K562 (cell line): ENCODE measurements at places on chromosomes 4 and X. TPM values are rescaled to one million over a fixed set of nuclear protein-coding genes. Genes with fewer than 3 reads are reported as not detected.

GAGE12F gene
- 0.54 and 0.77 TPM in 2 replicates for polyA plus RNA-seq

ADAD1 gene
- not detected in 2 replicates for polyA plus RNA-seq

DCHS2 gene
- polyA plus RNA-seq: 4.6 TPM in 2 replicates

CTAG1A gene
- polyA plus RNA-seq: not detected in 2 replicates

TEC gene
- 6.8 and 10.6 TPM in 2 replicates for polyA plus RNA-seq

IL9R gene
- 1.6 and 2.2 TPM in 2 replicates for polyA plus RNA-seq

CT45A1 gene
- polyA plus RNA-seq: 0.66 and 1.9 TPM in 2 replicates

- H3K27ac ChIP-seq: peak overlapping the region; percentile 4; the same call in 1 of the 3 replicates
- H3K4me1 ChIP-seq: peaks cover 55% of the 10 kb centered on the region
- peaks cover 41% of the 10 kb centered on the region for H3K36me3 ChIP-seq
Observed at GRCh38 chrX:48945517-48946348, 11.7 kb downstream of the OTUD5 start.

GRCh38 chr4:175435381-175435783 lies 376.7 kb downstream of the GPM6A start:
- no peaks in the 10 kb centered on the region for H3K27me3 ChIP-seq
- no peak overlapping the region for H3K4me3 ChIP-seq
- H3K4me1 ChIP-seq: no peaks in the 10 kb centered on the region
- no peak for DNase-seq
- H3K27ac ChIP-seq: no peak overlapping the region
- H3K36me3 ChIP-seq: no peaks in the 10 kb centered on the region

DNA sequence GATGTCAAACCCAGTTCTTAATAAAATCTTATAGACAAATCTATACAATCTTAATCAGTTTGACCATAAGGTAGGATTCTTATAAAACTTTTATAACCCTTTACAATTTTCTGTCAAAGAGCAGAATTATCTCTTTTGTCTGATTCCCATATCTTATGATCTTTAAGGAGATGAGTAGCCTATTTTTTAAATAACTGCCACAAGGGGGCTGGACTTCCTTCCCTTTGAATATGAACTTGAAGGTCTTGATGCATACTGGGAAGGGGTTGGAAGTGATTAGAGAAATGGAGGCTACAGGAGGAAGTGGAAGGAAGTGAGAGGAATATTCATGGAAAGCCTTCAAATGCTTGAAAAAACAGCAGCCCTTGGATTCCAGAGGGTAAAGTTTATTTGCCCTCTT lies 111.1 kb downstream of the APOOL start:
- H3K27me3 ChIP-seq: no peaks in the 10 kb centered on the region
- H3K4me1 ChIP-seq: no peaks in the 10 kb centered on the region
- no peak for DNase-seq
- no peak overlapping the region for H3K4me3 ChIP-seq
- no peaks in the 10 kb centered on the region for H3K36me3 ChIP-seq

- DNase-seq: no peak
- no peak overlapping the region for H3K4me3 ChIP-seq
- peaks cover 4% of the 10 kb centered on the region; the same call in 2 of the 3 replicates for H3K27me3 ChIP-seq
Observed at GRCh38 chr4:40702800-40703151, 47.0 kb upstream of the NSUN7 start.

DNA sequence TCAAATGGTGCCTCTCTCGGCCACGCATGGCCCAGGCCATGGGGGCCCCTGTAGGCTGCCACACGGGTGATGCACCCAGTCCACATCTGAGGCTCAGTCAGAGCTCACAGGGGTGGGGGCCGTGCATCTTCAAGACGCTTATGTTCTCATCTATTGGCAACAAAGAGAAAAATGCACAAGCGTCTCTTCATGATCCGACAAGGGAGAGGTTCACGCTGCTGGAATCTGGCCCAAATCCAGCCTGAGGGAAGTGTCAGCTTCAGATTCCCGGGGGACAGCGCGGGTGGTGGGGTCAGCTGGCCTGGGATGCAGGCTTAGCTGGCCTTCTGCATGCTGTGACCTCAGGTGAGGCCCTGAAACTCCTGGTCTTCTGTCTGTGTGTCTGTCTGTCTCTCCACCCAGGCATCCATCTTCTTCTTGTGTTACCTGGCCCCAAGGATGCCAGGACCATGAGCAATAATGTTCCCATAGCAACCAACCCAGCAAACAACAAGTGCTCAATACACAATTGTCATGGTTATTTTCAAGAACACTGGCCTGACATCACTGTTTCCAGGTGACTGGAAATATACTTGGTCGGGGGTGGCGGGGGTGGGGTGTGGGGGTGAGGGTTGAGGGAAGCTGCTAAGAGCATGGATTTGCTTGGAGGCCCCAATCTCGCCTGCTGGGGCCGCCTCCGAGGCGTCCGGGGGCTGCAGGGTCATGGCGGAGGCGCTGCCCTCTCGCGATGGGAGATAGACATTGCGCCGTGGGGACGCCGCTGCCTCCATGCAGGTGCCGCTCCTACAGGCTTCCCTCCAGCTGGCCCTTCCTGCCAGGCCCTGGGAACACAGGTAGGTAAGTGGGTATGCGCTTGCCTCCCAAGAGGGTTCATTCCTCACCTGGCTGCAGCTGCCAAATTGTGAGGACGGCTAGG lies 48.3 kb downstream of the ABLIM2 start:
- H3K27ac ChIP-seq: no peak overlapping the region
- DNase-seq: peak; percentile 52
- peaks cover 86% of the 10 kb centered on the region for H3K27me3 ChIP-seq
- H3K4me1 ChIP-seq: no peaks in the 10 kb centered on the region
- no peak overlapping the region for H3K4me3 ChIP-seq
- H3K36me3 ChIP-seq: no peaks in the 10 kb centered on the region

- no peak overlapping the region for H3K4me3 ChIP-seq
- peaks cover 2% of the 10 kb centered on the region; the same call in 2 of the 3 replicates for H3K27me3 ChIP-seq
- DNase-seq: no peak
- no peaks in the 10 kb centered on the region for H3K36me3 ChIP-seq
Observed at GRCh38 chrX:120739300-120739699, 109.4 kb upstream of the C1GALT1C1 start.

DNA sequence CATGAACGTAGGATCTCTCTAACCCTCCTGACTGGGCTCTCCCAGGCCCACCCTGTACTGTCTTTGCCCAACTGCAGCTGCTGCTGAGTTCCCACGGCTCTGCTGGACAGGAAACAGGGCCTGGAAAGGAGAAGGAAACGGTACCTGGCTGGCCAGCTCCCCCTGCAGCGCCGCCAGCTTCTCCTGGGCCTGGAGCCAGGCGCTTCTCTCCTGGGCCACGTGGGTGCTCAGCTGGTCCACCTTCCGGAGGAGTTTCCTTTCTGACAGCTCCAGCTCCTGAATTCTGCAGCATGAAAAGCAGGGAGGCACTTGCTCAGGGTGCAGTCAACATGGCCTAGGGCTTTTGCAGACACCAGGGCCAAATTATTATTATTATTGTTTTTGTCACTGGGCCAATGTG lies 6.5 kb downstream of the C4orf50 start:
- no peaks in the 10 kb centered on the region for H3K4me1 ChIP-seq
- DNase-seq: no peak
- H3K4me3 ChIP-seq: no peak overlapping the region
- H3K36me3 ChIP-seq: no peaks in the 10 kb centered on the region
- no peak overlapping the region for H3K27ac ChIP-seq

GRCh38 chrX:35664833-35665232 lies 133.3 kb upstream of the MAGEB16 start:
- H3K27me3 ChIP-seq: no peaks in the 10 kb centered on the region
- H3K36me3 ChIP-seq: no peaks in the 10 kb centered on the region
- DNase-seq: no peak

DNA sequence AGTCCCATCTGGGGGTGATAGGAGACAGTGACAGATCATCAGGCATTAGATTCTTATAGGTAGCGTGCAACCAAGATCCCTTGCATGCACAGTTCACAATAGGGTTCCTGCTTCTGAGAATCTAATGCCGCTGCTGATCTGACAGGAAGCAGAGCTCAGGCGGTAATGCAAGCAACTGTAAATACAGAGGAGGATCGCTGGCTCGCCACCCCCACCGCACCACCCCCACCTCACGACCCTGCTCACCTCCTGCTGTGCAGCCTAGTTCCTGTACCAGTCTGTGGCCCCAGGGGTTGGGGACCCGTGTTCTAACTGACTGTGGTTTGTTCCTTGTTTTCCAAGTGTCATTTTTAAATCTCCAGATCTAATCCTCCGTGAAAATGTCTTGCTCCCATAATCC lies 89.0 kb upstream of the MAPK10 start:
- no peak overlapping the region for H3K27ac ChIP-seq
- H3K36me3 ChIP-seq: no peaks in the 10 kb centered on the region
- H3K4me1 ChIP-seq: no peaks in the 10 kb centered on the region

DNA sequence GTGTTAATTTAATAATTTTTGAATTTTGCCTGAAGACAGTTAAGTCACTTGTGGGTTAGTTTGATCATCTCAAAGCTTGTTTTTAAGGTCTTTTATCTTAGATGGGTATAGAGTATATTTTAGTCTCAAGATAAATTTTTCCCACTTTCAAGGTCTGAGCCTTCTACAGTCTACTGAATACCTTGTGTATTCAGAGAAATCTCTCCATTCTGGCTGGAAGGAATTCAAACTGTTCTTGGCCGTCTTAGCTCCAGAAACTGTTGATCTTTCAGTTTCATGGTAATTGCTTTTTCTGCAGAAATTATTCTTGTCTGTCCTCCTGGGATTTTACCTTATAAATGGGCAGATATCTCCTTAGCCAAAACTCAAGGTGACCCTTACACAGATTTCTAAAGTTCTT lies 97.9 kb downstream of the GC start:
- no peak for DNase-seq

- no peaks in the 10 kb centered on the region for H3K36me3 ChIP-seq
- H3K27ac ChIP-seq: no peak overlapping the region; the same call in 2 of the 3 replicates
- H3K4me1 ChIP-seq: no peaks in the 10 kb centered on the region
- no peak for DNase-seq
- no peak overlapping the region for H3K4me3 ChIP-seq
- H3K27me3 ChIP-seq: no peaks in the 10 kb centered on the region
Observed at GRCh38 chrX:31555506-31555905, 483.7 kb upstream of the FTHL17 start.

DNA sequence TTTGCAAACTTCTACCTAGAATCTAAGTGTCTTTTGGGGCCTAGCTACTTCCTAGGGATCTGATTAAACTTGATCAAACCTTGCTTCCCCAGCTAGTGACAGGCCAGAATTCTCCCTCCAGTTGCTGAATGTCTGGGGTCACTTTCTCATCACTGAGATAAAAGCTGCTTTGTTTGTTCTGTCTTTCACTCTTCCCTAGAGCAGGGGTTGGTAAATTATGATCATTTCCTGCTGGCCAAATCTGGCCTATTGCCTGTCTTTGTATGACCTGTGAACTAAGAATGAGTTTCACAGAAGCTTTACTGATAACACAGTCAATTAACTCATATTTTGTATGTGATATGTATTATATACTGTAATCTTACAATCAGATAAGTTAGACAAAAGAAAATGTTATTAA lies 157.8 kb upstream of the AADAT start:
- no peak for DNase-seq
- no peak overlapping the region for H3K4me3 ChIP-seq
- no peaks in the 10 kb centered on the region for H3K27me3 ChIP-seq
- H3K27ac ChIP-seq: no peak overlapping the region

GRCh38 chr4:1777822-1778641 lies 15.1 kb upstream of the FGFR3 start:
- H3K27me3 ChIP-seq: no peaks in the 10 kb centered on the region
- peak; percentile 82 for DNase-seq
- no peak overlapping the region for H3K4me3 ChIP-seq
- H3K27ac ChIP-seq: no peak overlapping the region

DNA sequence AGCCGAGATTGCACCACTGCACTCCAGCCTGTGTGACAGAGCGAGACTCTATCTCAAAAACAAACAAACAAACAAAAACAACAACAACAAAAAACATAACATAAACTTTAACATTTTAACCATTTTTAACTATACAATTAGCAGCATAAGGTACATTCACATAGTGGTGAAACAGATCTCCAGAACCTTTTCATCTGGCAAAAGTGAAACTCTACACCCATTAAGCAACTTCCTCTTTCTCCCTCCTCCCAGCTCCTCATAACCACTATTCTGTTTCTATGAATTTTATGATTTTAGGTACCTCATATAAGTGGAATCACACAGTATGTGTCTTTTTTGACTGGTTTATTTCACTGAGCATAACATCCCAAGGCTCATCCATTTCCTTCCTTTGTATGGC lies 103.6 kb downstream of the FAM13A start:
- H3K4me1 ChIP-seq: no peaks in the 10 kb centered on the region; the same call in 1 of the 2 replicates
- no peak overlapping the region for H3K4me3 ChIP-seq
- H3K36me3 ChIP-seq: no peaks in the 10 kb centered on the region
- no peak for DNase-seq
- H3K27me3 ChIP-seq: no peaks in the 10 kb centered on the region

DNA sequence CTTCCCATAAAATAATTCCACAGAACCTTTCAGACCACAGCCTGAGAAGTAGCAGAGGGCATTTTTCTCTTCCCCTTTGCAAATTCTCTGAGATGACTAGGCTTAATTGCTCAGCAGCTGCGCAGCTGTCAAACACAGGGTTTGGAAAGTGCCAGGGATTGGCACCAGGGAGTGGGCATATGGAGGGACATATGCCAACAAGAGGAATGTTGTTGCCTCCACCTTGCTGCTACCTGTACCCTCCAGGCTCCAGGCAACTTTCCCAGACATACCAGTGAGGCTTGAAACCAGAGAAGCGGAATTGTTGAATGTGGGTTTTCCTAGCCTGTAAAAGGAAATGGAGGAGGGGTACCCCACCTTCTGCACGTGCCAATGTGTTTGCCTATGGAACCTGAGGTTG lies 256.2 kb upstream of the GPR101 start:
- no peaks in the 10 kb centered on the region for H3K36me3 ChIP-seq
- no peak for DNase-seq
- H3K27ac ChIP-seq: no peak overlapping the region
- H3K4me3 ChIP-seq: no peak overlapping the region
- no peaks in the 10 kb centered on the region for H3K4me1 ChIP-seq
- H3K27me3 ChIP-seq: no peaks in the 10 kb centered on the region

GRCh38 chrX:153900831-153901752 lies 3.4 kb upstream of the AVPR2 start:
- DNase-seq: peak; percentile 77
- no peaks in the 10 kb centered on the region for H3K27me3 ChIP-seq
- no peak overlapping the region for H3K27ac ChIP-seq
- peaks cover 24% of the 10 kb centered on the region for H3K4me1 ChIP-seq
- H3K4me3 ChIP-seq: no peak overlapping the region

DNA sequence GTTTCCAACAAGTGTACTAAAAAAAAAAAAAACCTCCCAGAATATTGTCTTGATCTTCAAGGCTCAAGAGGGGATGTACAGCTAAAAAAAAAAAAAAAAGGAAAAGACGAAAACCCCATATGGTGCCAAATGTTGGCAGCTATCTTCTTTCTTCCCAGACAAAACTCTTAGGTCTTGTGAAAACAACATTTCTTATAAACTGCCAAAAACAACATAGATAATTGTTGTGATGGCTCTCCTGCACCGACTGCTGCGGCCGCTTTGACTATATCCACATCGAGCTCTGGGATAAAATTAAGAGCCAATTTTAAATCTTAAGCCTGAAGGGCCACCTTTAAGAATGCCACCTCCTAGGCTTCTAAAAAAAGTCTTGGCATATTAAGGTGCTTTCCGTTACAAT lies 23.5 kb downstream of the PDGFC start:
- H3K36me3 ChIP-seq: no peaks in the 10 kb centered on the region
- no peaks in the 10 kb centered on the region for H3K4me1 ChIP-seq
- H3K27ac ChIP-seq: no peak overlapping the region
- DNase-seq: no peak
- no peak overlapping the region for H3K4me3 ChIP-seq
